ENCODE measurements at places on chromosomes 3 and 15. TPM values are rescaled to one million over a fixed set of nuclear protein-coding genes. Genes with fewer than 3 reads are reported as not detected.
A peak's percentile ranks its signal among the peaks of the same experiment; 100 is the strongest.

Gene SNRPN
- total RNA-seq, result 126 TPM

Gene RASGRP1
- total RNA-seq, result 1.8 TPM

Gene CHCHD6
- total RNA-seq, result 32.9 TPM

Gene RPP25
- total RNA-seq, result 6.3 TPM

Gene KCNMB3
- 3.1 TPM for total RNA-seq

Gene MGLL
- 13.3 TPM for total RNA-seq

Gene CHRM5
- total RNA-seq, result not detected

Gene SCN11A
- 0.63 TPM for total RNA-seq

GRCh38 chr15:69668963-69669362, 216.3 kb downstream of the RPLP1 start:
- DNase-seq, result no peak

DNA sequence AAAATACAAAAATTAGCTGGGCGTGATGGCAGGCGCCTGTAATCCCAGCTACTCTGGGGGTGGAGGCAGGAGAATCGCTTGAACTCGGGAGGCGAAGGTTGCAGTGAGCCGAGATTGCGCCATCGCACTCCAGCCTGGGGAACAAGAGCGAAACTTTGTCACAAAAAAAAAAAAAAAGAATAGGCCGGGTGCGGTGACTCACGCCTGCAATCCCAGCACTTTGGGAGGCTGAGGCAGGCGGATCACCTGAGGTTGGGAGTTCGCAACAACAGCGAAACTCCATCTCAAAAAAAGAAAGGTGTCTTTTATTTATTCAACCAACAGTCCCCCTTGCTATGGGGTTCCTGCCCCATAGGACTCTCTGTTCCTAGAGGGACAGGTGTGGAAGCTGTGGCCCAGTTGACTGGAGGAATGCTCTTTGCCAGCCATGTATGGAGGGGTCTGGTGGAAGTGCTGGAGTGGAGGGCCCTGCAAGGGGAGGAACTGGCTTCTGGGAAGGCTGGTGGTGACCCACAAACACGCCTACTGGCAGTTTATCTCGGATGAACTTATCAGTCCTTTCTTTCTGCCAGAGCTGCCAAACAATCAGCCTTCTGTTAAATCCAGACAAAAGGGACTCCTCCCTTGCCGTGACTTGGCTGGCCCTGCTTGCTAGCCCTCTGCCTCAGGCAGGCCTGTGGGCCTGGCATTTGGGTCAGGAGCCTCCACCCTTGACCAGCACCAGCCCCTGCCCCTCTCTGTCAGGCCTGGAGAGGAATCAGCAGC, 4.6 kb upstream of the DAG1 start:
- DNase-seq, result peak; percentile 19

DNA sequence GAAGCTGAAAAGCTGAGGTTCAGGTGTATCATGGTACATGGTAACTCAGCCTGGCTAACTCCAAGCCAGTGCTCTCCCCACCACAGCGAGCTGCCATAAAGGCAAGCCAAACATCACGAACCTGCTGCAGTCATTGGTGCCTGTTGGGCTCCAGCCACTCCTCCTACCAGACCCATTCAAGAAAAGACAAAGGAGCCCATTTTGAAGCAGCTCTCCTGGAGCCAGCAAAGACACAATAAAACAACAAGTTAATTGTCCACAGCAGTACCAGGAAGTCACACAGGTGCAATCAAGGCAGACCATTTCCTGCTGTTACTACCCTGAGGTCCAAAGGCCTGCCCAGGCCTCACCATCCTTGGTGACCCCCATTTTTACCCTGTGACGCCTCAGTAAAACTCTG, 77.6 kb downstream of the DAPK2 start:
- DNase-seq, result no peak

DNA sequence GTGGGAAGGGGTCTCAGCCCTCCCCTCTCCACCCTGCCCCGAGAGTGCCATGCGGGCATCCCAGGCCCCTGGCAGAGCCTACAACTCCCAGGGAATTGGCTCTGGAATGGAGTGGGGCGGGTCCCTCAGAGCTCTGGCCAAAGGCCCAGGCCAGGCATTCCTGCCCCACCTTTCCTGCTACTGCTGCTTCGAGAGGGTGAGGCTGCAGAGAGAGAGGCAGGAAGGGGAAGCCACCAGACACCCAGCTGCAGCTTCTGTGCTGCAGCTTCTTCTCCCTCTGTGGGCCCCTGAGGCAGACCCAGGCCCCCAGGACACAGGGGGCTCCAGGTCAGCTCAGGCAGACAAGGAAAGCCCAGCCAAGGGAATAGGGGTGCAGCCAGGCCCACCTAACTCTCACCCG, 2.7 kb downstream of the ALS2CL start:
- DNase-seq, result no peak

GRCh38 chr3:38605981-38606380, 43.5 kb downstream of the SCN5A start:
- DNase-seq, result no peak

DNA sequence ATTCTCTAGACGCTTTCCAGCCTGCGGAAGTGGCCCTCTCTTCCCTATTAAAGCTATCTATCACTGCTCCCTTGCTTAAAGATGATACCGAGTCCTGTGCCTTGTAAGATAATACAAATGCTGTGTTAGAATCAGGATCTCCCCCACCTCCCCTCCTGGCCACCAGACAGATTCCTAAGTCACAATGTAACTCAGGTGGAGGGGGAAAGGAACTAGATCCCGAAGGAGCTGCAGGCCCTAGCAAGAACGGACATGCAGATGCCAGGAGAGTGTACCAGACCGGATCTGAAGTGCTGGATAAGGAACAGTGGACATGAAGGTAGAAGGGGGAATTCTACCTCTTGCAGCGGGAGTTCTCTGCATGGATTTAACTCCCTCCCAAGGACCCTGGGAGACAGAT, 230.7 kb upstream of the LYSMD4 start:
- DNase-seq, result no peak

DNA sequence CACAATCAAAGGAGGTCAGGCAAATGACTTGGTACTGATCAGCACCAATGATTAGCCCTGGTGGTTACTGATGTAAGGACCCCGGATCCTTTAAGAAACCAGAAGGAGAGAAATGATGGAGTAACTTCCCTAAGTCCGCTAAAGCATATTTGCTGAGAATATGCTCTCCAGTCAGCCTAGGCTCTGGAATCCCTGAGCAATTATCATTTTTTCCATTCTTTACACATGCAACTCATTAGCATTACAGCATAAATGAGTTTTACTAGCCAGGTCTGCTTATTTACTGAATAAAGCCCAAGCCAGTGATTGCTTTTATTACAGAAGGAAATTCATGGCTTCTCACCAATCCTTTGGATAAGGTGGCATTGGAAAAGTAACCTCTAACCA, 139.2 kb upstream of the WNT5A start:
- DNase-seq, result no peak

DNA sequence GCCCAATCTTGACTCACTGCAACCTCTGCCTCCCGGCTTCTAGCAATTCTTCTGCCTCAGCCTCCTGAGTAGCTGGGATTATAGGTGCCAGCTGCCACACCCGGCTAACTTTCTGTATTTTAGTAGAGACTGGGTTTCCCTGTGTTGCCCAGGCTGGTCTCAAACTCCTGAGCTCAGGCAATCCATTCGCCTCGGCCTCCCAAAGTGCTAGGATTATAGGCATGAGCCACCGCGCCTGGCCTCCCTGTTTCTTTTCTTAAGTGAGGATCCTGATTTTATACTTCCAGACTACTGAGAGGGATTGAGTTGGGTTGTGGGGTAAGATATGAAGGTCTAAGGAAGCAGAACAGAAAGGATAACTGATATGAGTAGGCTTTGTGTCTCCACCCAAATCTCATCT, 106.8 kb downstream of the CNTN3 start:
- no peak for DNase-seq

- no peak for DNase-seq
Observed at GRCh38 chr15:27134481-27134880, 163.5 kb downstream of the GABRG3 start.

DNA sequence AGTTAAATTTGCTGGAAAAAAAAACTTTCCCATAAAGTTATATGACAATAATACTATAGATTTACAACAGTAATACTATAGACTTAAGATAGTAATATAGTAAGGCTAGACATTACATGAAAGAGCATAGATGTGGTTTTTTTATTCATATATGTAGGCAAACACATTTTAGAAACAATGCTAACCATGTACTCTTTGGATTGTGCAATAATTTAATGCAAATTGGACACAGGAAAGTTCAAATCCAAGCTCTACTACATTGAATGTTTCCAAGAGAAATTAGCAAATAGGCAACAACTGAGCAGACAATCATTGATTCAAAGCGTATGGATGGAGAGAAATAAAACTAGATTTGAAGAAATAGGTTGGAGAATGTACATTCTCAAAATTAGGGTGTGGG, 469.2 kb downstream of the CNTN3 start:
- no peak for DNase-seq

All from neural crest cell (in vitro differentiated cells).